Activated naive CD8-positive, alpha-beta T cell treated with anti-CD3 and anti-CD28 coated beads, Interleukin-2, amount 10 ng/mL, durations not matched to agents 7 days and 5 days (primary cell): ENCODE measurements at places on chromosomes 12 and 14. TPM values are rescaled to one million over a fixed set of nuclear protein-coding genes. Genes with fewer than 3 reads are reported as not detected.

IL26 gene
- not detected for total RNA-seq

GRCh38 chr14:68665792-68666204 is 127.1 kb downstream of the ZFP36L1 start:
- DNase-seq, result no peak
- no peak overlapping the region for H3K27ac ChIP-seq
- H3K4me1 ChIP-seq, result peaks cover 20% of the 10 kb centered on the region
- H3K36me3 ChIP-seq, result no peaks in the 10 kb centered on the region
- H3K4me3 ChIP-seq, result no peak overlapping the region

GRCh38 chr12:79732638-79733037 is 41.9 kb upstream of the PAWR start:
- no peaks in the 10 kb centered on the region for H3K4me1 ChIP-seq
- no peaks in the 10 kb centered on the region for H3K36me3 ChIP-seq
- H3K27me3 ChIP-seq, result peaks cover 33% of the 10 kb centered on the region
- no peak overlapping the region for H3K27ac ChIP-seq
- no peak overlapping the region for H3K4me3 ChIP-seq

GRCh38 chr14:91326514-91327249 is 82.2 kb upstream of the GPR68 start:
- H3K4me1 ChIP-seq, result peaks cover 77% of the 10 kb centered on the region
- peaks cover 40% of the 10 kb centered on the region for H3K36me3 ChIP-seq
- H3K27me3 ChIP-seq, result no peaks in the 10 kb centered on the region

LMO3 gene
- total RNA-seq, result not detected

HCAR2 gene
- total RNA-seq, result not detected

DNA sequence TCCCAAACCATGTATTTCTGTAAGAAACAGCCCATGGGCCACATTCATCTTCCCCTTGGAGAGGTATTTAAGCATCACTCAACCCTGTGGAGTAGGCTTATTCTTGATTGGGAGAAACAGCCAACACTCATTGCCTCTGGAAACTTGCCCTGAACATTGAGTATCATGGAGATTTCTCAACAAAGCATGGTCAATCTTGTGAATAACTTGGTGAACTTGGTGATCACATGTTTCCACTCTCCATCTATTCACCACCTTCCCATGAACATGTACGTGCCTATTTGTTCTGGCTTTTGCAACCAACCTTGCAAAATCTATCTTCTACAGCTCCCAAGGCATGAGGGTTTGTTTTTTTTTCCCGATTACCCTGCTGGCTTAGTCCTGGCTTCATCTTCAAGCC is 163.2 kb downstream of the PAH start:
- no peak overlapping the region for H3K27ac ChIP-seq
- DNase-seq, result no peak
